ENCODE measurements at places on chromosomes 6 and 20. TPM values are rescaled to one million over a fixed set of nuclear protein-coding genes. Genes with fewer than 3 reads are reported as not detected.
A peak's percentile ranks its signal among the peaks of the same experiment; 100 is the strongest.

GRCh38 chr20:59813948-59814839 is 119.2 kb downstream of the SYCP2 start:
- peak; percentile 35 for DNase-seq
- no peaks in the 10 kb centered on the region for H3K4me1 ChIP-seq
- H3K27ac ChIP-seq = no peak overlapping the region
- no peaks in the 10 kb centered on the region for H3K36me3 ChIP-seq
- H3K27me3 ChIP-seq = no peaks in the 10 kb centered on the region

The PPP1R10 gene
- 127 TPM for total RNA-seq

- DNase-seq = peak; percentile 87
- peak overlapping the region; percentile 78 for H3K4me3 ChIP-seq
- H3K36me3 ChIP-seq = no peaks in the 10 kb centered on the region
- peaks cover 7% of the 10 kb centered on the region for H3K4me1 ChIP-seq
Measured at GRCh38 chr6:14211562-14211942, 94.0 kb downstream of the CD83 start.

- no peaks in the 10 kb centered on the region for H3K27me3 ChIP-seq
- no peak overlapping the region for H3K27ac ChIP-seq
- DNase-seq = no peak
- no peaks in the 10 kb centered on the region for H3K4me1 ChIP-seq
- H3K4me3 ChIP-seq = no peak overlapping the region
Measured at GRCh38 chr6:112481211-112481610, 134.1 kb downstream of the RFPL4B start.

DNA sequence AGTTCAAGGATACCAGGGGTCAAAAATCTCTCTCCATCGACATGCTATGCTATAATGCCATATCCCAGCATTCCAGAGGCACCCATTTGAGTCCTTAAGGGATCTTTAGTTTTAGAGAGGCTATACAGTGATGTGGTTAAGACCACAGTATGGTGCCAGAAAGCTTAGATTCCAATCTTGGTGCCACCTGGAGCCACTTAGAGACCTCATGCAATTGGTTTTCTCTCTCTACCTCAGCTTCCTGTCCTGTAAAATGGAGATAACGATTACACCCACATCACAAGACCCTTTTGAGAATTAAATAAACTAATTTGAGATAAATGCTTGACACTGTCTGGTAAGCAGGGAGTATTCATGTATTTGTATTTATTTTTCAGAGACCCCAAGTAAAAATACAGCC is 39.0 kb downstream of the PLAGL1 start:
- H3K27ac ChIP-seq = no peak overlapping the region
- no peak for DNase-seq
- H3K4me3 ChIP-seq = no peak overlapping the region
- H3K27me3 ChIP-seq = peaks cover 72% of the 10 kb centered on the region
- H3K36me3 ChIP-seq = no peaks in the 10 kb centered on the region

- peaks cover 8% of the 10 kb centered on the region for H3K4me1 ChIP-seq
- DNase-seq = no peak
- H3K36me3 ChIP-seq = no peaks in the 10 kb centered on the region
- no peaks in the 10 kb centered on the region for H3K27me3 ChIP-seq
- no peak overlapping the region for H3K4me3 ChIP-seq
Measured at GRCh38 chr6:6818078-6818639, 229.6 kb downstream of the LY86 start.

- H3K4me1 ChIP-seq = peaks cover 31% of the 10 kb centered on the region
- H3K4me3 ChIP-seq = no peak overlapping the region
- no peaks in the 10 kb centered on the region for H3K36me3 ChIP-seq
- H3K27ac ChIP-seq = no peak overlapping the region
- DNase-seq = peak; percentile 55
Measured at GRCh38 chr6:110329714-110330436, 28.3 kb downstream of the METTL24 start.

DNA sequence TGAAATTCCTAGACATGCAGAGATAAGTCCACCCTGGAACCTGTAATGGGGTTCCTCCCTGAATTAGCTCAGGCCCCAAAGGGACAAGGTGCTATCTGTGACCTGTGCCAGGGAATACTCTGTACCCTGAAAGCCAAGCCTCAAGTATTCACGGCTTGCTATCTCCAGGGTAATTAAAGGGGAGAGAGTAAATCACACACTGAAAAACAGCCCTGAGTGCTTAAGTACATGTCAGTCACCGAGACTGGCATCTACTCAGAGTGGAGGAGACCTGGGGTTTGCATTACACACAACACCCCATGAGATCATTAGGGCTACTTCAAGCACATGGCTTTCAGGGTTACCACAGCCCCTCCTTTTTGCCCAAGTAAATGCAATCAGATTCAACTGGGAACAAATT is 188.1 kb downstream of the CD83 start:
- H3K27ac ChIP-seq = no peak overlapping the region
- DNase-seq = no peak
- H3K4me1 ChIP-seq = peaks cover 15% of the 10 kb centered on the region

The SNX21 gene
- total RNA-seq = 12.8 TPM

DNA sequence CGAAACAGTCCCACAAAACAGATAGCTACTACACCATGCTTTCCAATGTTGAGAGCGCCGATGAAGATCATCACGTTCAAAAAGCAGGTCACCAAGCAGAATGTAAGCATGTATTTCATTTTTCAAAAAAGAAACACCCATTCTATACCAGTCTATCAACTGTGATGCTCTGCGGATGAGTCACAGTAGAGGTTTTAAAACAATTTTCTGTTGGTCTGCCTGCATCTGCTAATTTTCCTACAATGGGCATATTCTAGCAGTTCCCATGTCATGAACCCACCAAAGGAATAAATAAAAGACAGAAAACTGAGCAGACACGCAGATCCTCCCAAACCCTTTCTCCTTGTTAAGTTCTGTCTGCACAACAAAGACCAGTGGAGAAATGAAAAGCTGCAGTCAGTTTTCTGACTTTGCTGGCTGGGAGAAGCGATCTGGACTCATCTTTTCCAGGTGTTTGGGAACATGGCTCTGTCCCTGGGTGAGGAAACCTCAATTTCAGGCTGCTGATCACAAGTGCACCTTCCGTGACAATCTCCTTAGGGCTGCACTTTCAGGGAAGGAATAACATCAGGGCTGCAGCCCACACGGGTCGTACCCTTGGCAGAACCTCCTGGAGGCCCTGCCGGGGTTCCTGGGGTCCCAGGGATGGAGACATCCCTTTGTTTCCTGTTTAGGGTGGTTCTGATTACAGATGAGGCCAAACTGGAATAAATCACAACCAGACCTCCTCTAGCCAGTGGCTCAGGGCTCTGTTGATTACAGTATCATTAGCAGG is 200.1 kb downstream of the BMP7 start:
- H3K27me3 ChIP-seq = peaks cover 59% of the 10 kb centered on the region
- H3K36me3 ChIP-seq = no peaks in the 10 kb centered on the region
- DNase-seq = no peak
- no peak overlapping the region for H3K4me3 ChIP-seq

DNA sequence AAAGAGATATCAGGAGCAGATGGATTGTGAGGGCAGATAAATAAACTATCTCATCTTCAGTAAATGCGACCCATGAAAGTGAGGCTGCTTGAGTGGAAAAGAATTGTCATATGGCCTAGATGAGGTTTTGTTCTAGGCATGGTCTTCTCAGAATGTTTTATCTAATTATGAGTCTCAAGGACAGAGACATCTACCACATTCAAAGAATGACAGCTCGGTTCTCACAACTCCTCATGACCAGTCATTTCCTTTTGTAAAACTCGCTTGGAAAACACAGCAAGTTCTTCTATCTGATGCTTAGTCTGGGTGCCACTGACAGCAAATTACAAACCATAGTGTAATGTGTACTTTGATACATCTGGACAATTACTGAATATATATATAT is 140.5 kb downstream of the CCDC170 start:
- no peaks in the 10 kb centered on the region for H3K36me3 ChIP-seq
- no peak overlapping the region for H3K27ac ChIP-seq
- no peak for DNase-seq
- no peak overlapping the region for H3K4me3 ChIP-seq
- no peaks in the 10 kb centered on the region for H3K27me3 ChIP-seq
- H3K4me1 ChIP-seq = no peaks in the 10 kb centered on the region

DNA sequence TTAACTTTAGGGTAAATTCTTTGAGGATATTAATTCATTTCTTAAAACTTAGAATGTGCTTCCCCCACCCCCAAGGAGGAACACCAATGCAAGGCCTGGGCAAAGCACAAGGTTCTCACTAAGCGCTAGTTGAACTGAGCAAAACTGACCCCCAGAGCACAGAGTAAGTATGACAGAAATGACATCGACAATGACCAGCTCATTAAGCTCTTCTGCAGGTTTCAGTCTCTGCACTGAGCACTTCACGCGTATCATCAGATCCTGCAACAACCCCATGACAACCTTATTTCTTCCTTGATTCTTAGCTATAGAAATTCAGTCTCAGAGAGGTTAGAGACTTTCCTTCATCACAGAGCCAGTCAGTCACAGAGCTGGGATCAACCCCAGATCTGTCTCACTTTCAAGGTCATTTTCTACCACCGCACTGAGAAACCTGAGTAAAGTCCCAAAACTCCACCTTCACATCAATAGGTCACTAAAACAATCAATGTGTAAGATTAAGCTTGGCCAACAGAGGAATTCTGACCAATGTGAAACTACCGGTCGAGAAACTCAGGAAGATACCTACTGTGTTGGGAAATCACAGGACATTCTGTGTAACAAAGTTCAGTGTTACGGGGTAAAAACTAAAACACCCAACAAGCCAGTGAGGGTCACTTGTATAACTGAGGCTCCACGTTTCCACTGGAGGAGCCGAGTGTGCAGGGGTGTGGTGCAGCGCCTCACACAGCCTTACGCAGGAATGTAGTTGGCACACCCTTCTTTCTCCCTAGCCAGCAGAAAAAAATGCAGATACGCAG is 129.0 kb upstream of the FOXQ1 start:
- no peaks in the 10 kb centered on the region for H3K36me3 ChIP-seq
- H3K27me3 ChIP-seq = peaks cover 14% of the 10 kb centered on the region
- no peak overlapping the region for H3K27ac ChIP-seq
- DNase-seq = no peak
- no peaks in the 10 kb centered on the region for H3K4me1 ChIP-seq

The CST4 gene
- 0.95 TPM for total RNA-seq

DNA sequence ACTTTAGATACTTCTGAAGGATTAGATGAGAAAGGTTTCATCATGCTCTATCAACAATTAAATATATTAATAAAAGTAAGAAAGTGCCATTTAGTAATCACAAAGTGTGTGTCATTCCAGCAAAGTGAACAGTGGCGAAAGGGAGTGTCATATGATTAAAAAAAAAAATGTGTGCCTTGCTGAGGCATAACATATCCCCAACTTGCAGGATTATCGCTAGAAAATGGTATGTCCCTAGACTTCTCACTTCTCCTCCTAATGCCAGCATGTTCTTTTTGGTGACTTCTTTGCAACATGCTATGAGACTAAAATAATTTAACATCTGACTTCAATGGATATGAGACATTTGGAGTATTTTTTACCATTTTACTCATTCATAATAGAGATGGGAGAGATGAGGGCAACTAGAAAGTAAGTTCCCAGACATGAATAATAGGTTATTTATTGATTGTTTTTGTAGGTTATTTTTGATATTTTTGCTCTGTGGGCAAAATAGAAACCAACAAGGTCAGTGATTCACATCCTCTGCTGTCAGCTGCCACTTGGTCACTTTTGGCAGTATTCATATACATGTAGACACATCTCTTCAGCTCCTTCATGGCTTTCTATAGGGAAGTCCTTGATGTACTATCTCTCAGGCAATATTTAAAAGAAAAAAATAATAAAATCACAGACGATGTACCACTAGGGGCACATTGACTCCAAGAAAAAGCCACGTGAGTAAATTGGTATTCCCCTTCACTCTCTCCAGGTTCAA is 370.1 kb downstream of the BMP2 start:
- H3K27me3 ChIP-seq = no peaks in the 10 kb centered on the region
- no peak for DNase-seq
- no peak overlapping the region for H3K4me3 ChIP-seq
- no peaks in the 10 kb centered on the region for H3K36me3 ChIP-seq
- H3K27ac ChIP-seq = no peak overlapping the region

GRCh38 chr20:62925420-62926228 is 681 bp downstream of the DIDO1 start:
- no peaks in the 10 kb centered on the region for H3K27me3 ChIP-seq
- H3K36me3 ChIP-seq = peaks cover 8% of the 10 kb centered on the region
- peak overlapping the region; percentile 65 for H3K27ac ChIP-seq
- peaks cover 9% of the 10 kb centered on the region for H3K4me1 ChIP-seq
- H3K4me3 ChIP-seq = peak overlapping the region; percentile 97

- peaks cover 18% of the 10 kb centered on the region for H3K36me3 ChIP-seq
- no peaks in the 10 kb centered on the region for H3K27me3 ChIP-seq
- H3K27ac ChIP-seq = no peak overlapping the region
Measured at GRCh38 chr6:108998485-108998884, 96.2 kb downstream of the SESN1 start.
